Left lung (tissue), 14 donors: ENCODE measurements at places on chromosomes 1 and 21. TPM values are rescaled to one million over a fixed set of nuclear protein-coding genes. Genes with fewer than 3 reads are reported as not detected.

GRCh38 chr1:203150511-203151297, 23.2 kb downstream of the ADORA1 start:
- DNase-seq = no peak

GRCh38 chr1:163347106-163347505, 25.4 kb downstream of the NUF2 start:
- DNase-seq = no peak

GRCh38 chr1:220249522-220249921, 22.7 kb downstream of the RAB3GAP2 start:
- no peak for DNase-seq

DNA sequence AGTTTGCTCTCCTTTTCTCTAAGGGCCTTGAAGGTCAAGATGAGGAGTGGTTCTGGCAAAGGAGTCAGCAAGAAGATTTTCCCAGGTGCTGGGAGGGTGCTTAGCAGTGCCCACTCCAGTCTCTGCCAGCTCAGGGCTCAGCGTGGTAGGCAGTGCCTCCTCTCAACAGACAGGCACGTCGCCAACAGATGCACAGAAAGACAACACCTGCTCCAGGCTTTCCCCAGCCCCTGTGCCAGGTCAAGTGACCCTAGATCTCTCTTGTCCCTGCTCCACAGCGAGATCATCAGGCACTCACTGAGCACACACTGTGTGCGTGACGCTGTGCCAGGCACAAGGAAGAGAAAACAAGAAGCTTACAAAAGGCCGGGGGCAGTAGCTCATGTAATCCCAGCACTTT, 86.0 kb downstream of the CASZ1 start:
- DNase-seq = no peak

DNA sequence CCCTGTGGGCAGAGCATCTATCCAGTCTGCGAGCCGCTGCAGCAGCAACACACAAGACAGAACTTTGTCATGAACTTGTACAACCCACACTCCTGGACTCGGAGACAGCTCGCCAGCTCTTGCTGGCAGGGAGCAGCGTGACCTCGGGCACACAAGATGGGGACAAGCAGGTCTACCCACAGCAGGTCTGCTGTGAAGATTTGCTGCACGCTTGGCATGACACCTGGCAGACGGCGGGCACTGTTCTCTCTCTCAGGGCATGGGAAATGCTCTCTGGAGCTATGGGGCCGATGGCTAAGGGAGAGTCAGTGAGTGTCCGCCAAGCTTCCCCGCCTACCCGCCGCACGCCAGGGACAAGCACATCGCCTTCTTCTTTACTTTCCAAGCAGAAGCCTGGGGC, 90.0 kb downstream of the STUM start:
- DNase-seq = peak; percentile 22

GRIK1 gene
- polyA plus RNA-seq = 0.69 TPM

DNA sequence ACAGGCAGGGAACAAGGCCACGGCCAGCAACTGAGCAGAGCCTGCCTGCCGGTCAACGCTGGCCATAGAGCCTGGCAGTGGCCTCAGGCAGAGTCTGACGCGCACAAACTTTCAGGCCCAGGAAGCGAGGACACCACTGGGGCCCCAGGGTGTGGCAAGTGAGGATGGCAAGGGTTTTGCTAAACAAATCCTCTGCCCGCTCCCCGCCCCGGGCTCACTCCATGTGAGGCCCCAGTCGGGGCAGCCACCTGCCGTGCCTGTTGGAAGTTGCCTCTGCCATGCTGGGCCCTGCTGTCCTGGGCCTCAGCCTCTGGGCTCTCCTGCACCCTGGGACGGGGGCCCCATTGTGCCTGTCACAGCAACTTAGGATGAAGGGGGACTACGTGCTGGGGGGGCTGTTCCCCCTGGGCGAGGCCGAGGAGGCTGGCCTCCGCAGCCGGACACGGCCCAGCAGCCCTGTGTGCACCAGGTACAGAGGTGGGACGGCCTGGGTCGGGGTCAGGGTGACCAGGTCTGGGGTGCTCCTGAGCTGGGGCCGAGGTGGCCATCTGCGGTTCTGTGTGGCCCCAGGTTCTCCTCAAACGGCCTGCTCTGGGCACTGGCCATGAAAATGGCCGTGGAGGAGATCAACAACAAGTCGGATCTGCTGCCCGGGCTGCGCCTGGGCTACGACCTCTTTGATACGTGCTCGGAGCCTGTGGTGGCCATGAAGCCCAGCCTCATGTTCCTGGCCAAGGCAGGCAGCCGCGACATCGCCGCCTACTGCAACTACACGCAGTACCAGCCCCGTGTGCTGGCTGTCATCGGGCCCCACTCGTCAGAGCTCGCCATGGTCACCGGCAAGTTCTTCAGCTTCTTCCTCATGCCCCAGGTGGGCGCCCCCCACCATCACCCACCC, at the start of gene TAS1R3:
Gene TAS1R3, plus strand, starts transcription at position 213 of the 898 bp plus-strand sequence. Its CDS starts 66 bp downstream, at position 279.
- no peak for DNase-seq

DNA sequence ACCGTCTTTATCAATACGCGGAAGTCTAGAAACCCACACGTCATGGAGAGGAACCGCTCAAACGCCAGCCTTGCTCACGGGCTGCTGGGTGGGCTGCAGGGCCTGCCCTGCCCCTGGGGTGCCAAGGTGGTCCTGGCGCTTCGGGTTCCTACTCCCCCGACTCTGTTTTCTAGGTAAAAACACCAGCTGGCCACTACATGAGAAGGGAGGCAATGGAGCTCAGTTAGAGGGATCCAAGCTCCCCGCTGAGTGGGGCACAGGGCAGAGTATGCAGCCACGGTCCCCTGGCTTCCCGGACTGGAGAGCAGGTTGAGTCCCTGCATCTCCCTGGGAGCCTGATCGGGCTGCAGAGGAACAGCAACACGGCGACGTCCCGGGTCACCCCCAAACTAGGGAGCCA, 41.2 kb upstream of the RIPK4 start:
- no peak for DNase-seq

PRKCZ gene
- polyA plus RNA-seq = 47.6 TPM

CLEC20A gene
- 0.43 TPM for polyA plus RNA-seq

AIRE gene
- 0.08 TPM for polyA plus RNA-seq

MMEL1 gene
- 6.0 TPM for polyA plus RNA-seq

GRCh38 chr1:204398197-204399125, 13.2 kb downstream of the PPP1R15B start:
- no peak for DNase-seq

DNA sequence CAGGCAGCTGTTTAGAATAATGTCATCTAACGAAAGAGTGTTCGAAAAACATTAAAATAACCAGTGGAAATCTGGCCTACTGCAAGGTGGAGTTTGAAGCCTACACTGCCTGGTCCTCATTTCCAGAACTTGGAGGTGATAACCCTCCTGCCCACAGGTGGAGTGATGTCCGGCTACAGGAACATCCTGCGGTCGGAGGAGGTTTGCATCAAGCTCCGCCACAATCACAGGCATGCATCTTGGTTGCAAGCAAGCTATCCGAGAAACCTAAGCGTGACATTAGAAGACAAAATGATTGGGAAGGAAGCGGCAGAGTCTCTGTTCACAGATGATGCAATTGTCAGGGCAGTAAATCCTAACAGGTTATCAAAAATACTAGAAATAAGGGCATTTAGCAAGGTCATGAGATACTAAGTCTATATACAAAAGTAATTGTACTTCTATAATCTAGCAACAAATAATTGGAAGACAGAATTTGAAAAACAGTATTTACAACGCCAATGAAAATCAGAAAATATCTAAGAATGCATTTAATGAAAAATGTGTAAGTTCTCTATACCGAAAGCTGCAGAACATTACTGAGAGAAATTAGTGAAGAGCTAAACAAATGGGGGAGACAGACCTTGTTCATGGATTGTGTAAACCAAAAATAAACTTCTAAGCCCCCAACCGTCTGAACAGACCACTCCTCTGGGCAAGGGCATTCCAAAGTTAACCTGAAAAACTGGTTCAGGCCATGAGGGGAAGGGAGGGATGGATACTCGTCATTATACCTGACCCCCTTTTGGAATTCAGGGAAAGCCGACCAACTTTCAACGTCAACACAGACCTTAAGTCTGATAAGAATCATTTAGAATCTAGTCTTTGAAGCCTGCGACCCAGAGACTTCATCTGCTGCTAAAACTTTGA, 4.7 kb upstream of the SLC19A1 start:
- DNase-seq = no peak

TDRD5 gene
- polyA plus RNA-seq = 0.50 TPM

GRCh38 chr1:34066166-34066565, 98.9 kb downstream of the CSMD2 start:
- DNase-seq = no peak

DNA sequence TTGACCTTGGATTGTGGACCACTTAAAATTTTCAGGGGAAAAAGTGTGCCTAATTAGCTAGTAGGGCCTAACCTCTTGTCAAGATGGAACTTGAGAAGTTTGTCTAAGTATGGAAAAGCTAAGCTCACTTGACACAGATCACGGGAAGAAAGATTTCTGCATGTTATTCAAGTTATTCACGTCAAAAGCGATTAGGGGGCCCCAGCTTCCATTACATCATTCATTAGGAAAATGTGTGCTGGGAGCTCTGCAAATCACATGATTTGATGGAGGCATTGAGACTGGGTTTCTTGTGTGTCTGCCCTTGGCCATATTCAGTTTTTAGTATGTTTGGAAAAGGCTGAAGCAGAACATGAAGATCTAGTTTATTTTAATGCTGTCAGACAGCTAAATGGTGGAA, 15.5 kb upstream of the POGZ start:
- no peak for DNase-seq

TFF3 gene
- polyA plus RNA-seq = 13.7 TPM

GRCh38 chr21:39715804-39716397, 29.1 kb upstream of the IGSF5 start:
- DNase-seq = peak; percentile 53

- peak; percentile 28 for DNase-seq
Measured at GRCh38 chr1:208044589-208045462, 133.9 kb upstream of the CD34 start.

KIF14 gene
- polyA plus RNA-seq = 7.6 TPM

GRCh38 chr1:89198081-89198480, 661 bp downstream of the GBP4 start:
- no peak for DNase-seq

- DNase-seq = no peak
Measured at GRCh38 chr1:1775327-1776226, 2.7 kb downstream of the NADK start.

QSOX1 gene
- 190 TPM for polyA plus RNA-seq

DNA sequence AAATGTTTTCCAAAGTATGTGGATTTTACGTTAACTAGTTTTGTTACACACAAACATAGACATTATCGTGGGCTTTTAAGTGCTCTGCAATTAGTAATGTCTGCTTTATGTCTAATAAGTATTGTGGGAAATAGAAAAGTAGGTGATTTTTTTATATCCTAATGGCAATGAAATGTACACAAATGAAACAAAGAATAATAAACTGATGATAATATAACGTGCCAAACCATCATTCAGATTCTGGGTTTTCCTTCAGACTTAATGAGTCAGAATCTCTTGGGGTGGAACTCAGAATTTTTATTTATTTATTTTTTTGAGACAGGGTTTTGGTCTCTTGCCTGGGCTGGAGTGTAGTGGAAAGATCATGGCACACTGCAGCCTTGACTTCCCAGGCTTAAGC, 2.0 kb downstream of the TMEM183A start:
- no peak for DNase-seq

COL16A1 gene
- polyA plus RNA-seq = 113 TPM

GRCh38 chr1:152630596-152630995, 7.7 kb upstream of the LCE3A start:
- no peak for DNase-seq

DNA sequence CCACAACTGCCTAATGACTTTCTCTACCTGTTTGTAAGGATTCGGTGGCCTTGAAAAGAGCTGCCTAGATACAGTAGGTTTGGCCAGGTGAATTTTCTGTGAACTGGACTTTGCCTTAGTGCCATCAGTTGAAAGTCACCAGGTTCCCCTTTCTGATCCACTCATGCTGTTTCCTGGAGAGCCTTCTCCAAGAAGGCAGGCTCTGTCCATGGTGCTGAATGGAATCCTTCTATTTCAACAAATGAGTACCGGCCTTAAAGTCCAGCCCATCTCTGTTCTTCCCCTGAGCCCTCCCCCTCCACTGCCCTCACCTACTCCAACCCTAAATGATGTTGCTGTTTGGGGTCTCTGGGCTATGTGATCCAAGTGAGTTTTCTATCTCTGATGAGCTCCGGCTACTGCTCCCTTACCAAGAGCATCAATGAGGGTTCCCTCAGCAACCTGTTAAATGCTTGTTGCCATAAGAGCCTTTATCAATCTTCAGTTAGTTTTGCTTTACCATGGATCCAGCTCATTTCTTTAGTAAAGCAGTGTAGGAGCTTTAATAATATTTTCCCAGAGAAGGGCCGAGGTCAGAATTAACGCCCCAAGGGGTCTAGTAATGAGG, 500.4 kb downstream of the PTPRU start:
- DNase-seq = peak; percentile 60

- no peak for DNase-seq
Measured at GRCh38 chr1:180724055-180724454, 92.2 kb downstream of the XPR1 start.

DNA sequence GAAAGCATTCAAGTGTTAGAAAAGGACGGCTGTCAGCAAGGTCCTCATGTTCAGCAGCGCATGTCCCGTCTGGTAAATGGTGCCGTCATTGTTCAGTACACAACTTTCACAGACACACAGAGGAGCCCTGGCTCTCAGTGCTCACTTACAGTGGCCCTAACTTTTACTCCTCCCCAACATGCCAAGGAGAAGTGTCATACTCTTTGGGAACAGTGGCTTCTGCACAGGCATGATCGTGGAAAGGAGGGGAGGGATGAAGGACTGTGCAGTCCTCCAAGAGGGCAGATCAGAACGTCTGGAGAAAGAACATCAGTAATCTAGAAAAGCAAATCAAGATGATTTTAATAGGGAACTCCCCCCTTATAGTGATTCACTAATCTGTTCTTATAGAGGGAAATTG, 3.8 kb upstream of the GRHL3 start:
- DNase-seq = no peak

GRCh38 chr1:157124855-157125254, 13.3 kb downstream of the ETV3 start:
- no peak for DNase-seq

- no peak for DNase-seq
Measured at GRCh38 chr1:90936061-90936460, 85.8 kb downstream of the ZNF644 start.

RGS8 gene
- polyA plus RNA-seq = not detected

RGS2 gene
- 182 TPM for polyA plus RNA-seq
